ENCODE measurements at places on chromosomes 6 and 20.

DNA sequence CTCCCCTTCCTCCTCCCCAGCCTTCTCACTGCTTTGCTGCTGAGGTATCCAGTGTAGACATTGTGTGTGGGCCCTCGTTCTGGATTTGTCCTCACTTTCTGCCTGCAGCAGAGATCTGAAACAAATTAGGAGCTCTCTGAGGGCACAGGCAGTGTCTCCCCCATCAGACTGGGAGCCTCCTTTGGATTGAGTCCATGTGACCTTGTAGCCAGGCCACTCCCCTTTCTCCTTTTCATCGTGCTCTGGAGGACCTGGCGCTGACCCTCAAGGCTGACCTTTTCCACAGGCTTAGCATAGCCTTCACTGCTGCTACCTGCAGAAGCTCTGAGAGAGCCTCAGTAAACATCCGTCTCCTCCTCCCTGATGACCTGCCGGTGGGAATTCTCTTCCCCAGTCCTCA lies 26.2 kb downstream of the VEGFA start:
- DNase-seq, result no peak

GRCh38 chr20:48384147-48384818 lies 443.5 kb downstream of the PREX1 start:
- DNase-seq, result no peak

DNA sequence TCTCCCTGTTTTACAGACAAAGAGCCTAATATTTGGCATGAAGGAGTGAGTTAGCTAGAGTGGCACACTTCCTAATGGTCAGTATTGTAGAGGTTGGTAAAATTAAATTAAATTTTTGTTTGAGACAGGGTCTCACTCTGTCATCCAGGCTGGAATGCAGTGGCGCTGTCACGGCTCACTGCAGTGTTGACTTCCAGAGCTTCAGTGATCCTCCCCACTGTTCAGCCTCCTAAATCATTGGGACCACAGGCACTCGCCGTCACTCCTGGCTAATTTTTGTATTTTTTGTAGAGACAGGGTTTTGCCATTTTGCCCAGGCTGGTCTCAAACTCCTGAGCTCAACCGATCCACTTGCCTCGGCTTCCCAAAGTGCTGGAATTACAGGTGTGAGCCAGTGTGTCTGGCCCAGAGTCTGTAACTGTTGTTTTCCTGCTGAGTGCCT lies 70.9 kb downstream of the SCAND1 start:
- no peak for DNase-seq

DNA sequence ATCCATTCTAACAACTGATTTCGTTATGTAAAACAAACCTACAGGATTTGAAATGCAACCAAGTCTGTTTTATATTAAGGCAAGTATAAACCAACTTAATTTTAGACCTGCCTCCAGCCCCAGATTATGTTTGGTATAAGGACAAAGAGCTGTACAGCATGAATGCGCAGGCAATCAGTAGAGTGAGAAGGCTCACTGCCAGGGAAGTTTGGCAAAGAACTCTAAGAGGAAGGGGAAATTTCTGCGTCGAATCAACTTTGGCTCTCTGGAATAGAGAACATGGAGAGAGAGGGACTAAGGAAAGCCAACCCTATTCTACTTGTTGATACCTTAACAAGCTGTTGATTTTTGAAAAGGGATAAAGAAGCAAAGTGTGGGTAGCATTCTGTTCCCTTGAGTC lies 96.9 kb upstream of the FOXO3 start:
- DNase-seq, result no peak

DNA sequence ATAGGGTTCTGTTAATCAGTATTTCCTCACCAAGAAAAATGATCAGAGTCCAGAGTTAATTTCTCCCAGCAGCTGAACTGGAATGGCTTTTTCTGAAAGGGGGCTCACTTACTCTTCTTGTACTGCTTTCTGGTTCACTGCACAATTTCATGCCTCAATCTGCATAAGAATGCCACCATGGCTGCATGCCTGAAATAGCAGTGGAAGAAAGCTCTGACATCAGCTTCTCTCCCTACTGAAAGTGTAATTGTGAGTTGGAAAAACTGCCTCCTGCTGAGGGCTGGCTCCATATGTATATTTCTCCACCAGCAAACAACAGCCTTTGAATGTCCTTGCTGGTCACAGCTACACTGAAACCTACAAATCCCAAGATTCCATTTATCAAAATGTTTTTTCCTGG lies 1027.2 kb upstream of the GJE1 start:
- DNase-seq, result no peak

DNA sequence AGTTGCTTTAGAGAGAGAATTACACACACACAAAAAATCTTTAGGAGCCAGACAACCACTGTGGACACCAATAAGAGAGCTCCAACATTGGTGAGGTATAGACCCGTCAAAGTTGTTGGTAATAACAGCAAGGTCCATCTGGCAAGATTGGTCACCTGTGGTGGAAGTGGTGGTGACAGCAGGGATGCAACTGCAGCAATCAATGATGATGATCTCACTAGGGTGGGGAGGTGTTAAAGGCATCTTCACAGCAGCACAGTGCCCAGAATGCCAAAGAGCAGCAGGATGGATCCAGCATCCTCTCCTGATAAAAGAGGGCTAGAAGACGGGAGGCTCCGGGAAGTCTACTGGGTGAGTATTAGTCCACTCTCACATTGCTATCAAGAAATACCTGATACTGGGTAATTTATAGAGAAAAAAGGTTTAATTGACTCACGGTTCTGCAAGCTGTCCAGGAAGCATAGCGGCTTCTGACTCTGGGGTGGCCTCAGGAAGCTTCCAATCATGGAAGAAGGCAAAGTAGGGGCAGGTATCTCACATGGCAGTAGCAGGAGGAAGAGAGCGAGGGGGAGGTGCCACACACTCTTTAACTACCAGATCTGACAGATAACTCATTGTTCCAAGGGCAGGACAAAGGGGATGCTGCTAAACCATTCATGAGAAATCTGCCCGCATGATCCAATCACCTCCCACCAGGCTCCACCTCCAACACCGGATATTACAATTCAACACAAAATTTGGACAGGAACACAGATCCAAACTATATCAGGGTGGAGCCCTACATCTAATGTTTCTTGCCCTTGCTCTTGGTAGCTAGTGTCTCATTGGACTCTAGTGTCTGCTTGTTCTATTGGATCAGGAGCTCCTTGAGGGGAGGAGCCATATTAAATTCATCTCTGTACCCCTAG lies 48.9 kb downstream of the KLHL31 start:
- no peak for DNase-seq

GRCh38 chr20:63429992-63430391 lies 42.5 kb downstream of the KCNQ2 start:
- DNase-seq, result no peak

DNA sequence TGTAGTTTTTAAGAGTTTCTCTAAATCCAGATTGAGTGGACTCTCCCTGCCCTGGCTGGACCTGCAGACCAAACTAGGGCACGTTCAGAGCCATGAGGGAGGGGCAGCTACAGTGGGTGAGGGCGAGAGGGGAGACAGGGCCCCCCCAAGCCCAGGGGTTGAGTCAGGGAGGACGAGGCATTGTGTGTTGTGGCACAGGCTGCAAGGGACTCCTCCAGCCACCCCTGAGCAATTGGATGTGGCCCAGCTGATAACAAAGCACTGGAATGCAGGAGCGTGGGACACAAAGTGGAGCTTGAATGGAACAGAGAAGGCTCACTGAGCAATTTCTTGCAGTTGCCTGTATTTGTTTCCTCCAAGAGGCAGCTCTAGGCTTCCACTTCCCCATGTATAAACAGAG lies 43.5 kb upstream of the MYL9 start:
- no peak for DNase-seq

DNA sequence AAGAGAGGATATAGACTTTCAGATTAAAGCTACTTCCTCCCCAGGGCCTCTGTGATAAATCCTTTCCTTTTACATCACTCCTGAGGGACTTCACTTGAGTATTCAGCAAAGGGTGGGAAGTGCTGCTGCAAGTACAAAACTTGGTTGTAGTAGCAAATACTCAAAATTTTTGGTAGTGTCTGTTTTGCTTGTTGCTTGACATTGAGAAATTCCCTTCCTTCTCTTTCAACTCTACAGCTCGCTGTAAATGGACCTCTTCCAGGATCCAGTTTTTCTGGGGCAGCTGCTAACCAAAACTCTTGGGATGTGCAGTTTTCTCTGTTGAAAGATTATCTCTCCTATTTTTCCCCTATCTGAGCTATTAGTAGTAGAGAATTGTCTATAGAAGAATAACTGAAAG lies 472.0 kb downstream of the CD109 start:
- no peak for DNase-seq

DNA sequence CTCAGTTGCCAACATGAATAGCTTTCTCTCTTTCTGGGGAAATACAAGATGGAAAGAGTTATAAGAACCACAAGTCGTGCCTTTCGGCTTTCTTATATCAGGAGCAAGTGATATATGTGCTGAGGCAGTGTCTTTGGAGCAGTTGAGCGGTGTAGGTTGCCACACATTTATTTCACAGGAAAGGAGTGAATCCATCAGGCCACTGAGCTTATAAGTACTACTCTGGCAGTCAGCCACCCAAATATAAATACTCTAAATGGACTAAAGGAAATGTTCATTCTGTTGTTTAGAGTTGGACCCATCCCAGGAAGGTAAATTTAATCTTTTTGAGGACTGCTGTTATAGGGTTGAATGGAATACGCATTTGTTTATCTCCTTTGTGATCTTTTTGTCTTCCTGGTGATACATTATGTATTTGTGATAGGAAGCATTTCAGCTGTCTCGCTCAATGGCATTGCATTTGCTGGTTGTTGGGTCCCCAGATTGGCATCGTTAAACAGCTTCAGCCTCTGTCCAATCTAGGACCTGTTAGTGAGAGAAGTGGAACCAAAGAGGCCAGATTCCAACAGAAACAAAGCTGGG lies 139.7 kb downstream of the SOBP start:
- DNase-seq, result no peak

- DNase-seq, result no peak
Measured at GRCh38 chr6:12066297-12066696, 54.2 kb downstream of the HIVEP1 start.

DNA sequence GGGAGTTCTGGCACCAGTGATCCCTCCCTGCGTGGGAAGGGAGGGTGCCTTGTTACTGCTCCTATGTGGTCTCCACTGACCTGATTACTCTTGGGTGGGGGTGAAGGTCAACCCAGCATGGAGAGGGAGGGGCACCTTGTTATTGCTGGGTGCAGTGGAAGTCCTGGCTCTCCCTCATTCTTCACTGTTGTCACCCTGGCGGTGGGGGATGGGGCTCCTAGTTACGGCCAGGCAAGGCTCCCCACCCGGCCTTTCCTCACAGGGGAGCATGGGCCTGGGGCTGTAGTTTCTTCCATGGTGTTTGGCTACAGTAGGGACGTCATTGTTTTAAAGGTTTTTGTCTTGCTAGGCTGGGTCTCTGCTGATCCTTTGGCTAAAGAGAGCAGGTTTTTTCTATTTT lies 40.8 kb downstream of the PACSIN1 start:
- no peak for DNase-seq

- no peak for DNase-seq
Measured at GRCh38 chr6:18253635-18254034, 10.7 kb downstream of the DEK start.

DNA sequence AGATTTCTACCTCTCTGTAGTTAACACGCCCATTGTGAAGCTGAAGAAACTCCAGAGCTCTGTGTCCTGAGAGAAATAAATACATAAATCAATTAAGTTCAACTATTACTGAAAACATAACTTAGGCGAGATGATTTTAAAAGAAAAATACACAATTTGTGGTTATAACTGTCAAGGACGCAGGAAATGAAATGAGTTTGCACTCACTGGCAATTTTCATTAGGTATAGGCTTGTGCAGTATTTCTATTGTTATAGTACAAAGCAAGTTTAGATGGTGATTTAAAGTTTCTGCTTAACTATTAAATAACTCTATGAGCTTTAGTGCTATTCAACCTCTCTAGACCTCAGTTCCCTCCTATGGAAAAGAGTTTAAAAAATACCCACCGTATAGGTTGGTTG lies 3.3 kb downstream of the GPLD1 start:
- no peak for DNase-seq

DNA sequence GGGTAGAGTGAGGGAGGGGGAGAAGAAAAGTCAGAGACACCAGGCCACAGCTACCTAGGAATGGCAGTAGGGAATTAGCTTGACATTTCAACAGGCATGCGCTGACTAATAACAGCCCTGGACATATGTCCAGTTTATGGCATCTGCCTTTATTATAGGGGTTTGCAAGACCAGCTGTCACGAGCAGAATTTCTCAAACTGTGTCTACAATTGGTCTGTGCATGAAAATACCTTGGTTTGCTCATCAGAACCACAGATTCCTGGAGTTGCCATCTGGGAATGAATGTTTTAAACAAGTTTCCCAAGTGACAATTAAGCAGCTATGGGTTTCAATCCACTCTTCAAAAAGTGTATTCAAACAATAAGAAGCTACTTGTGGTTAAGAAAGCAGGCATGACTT lies 110.3 kb upstream of the ENPP5 start:
- no peak for DNase-seq

DNA sequence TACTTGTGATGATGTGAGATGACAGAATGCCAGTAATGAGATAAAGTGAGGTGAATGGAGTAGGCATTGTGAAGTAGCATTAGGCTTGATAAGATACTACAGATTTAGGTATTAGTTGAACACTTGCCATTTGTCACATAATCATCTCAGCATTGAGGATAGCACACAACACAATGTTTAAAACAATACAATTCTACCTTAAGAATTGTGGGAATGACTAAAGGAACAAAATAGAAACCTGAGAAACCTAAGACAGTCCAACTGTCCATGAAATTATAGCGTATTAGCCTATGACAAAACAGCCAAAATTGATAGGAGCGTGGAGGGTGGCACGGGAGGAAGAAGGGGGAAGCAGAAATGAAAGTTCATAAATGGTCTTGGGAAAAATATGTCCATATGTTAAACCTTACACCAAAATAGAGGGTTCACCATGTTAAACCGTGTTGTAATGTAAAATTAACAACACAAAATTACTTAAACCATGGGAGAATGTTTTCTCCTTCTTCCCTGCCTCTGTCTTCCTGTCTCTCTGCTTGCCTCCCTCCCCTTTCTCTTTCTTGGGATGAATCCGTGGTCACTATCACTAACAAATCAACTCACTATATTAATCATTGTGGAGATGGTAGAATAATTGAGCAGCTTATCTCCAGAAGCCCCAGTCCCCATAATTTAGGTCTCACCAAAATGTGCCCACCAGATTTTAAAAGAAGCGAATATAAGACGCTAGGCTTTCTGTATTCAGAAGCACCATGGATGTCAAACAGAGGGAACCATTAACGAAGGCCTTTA lies 33.0 kb upstream of the HFE start:
- no peak for DNase-seq

GRCh38 chr6:96934087-96934486 lies 9.6 kb downstream of the KLHL32 start:
- DNase-seq, result no peak

- DNase-seq, result no peak
Measured at GRCh38 chr6:89008001-89008814, 44.8 kb upstream of the RNGTT start.

- no peak for DNase-seq
Measured at GRCh38 chr20:37418591-37419109, 72.7 kb downstream of the SRC start.

GRCh38 chr6:140101818-140102217 lies 727.4 kb upstream of the CITED2 start:
- DNase-seq, result no peak

DNA sequence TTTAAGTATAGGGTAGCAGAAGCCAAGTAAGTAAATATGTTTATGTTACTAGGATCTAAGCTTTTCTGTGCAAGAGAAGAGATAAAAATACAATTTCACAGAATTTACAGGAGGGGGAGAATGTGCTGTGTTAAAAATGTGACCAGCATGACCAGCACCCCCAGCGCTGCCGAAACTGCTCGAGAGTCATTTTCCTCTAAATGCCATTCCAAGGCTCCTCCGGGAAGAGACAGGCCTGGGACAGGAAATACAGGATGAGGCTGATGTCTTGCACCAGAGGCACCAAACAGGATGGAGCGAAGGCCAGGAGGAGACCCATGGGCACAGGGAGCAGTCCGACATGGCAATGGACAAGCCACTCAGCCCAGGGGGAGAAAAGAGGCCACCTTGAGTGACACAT lies 21.1 kb downstream of the TAF4 start:
- no peak for DNase-seq
